ENCODE measurements at places on chromosomes 1 and 21.

- DNase-seq, result no peak
Measured at GRCh38 chr21:15098908-15099307, 34.1 kb upstream of the NRIP1 start.

GRCh38 chr1:223713546-223714420, 1.4 kb downstream of the CAPN2 start:
- no peak for DNase-seq

DNA sequence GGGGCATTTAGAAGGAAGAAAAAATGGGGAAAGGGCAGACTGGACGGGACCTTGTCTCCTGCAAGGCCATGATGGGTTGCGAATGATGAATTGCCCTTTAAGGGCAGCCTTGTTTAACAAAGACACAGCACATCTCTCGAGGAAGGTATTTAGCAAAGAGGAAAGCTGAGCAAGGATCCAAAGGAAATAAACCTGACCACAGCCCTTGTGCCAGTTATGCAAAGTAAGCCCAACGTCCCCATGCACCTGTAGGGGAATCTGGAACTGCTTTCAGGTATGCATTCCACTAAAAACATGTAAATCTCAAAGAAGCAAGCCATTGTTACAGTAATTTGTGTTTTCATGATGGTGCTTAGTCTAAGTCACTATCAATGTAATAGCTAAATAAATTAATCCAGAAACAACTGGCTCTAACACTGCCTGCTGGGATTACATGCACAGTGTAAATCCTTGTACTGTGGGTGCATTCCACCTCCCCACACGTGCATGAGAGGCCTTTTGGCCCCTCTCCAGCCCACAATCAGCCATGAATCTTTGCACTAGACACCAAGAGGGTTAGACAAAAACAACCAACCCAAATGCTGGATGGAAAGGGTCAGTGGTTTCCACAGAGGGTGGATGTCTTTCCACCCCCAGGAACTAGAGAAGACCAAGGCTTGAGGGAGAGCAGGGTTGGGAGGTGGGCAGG, 228.8 kb upstream of the KAZN start:
- DNase-seq, result no peak

DNA sequence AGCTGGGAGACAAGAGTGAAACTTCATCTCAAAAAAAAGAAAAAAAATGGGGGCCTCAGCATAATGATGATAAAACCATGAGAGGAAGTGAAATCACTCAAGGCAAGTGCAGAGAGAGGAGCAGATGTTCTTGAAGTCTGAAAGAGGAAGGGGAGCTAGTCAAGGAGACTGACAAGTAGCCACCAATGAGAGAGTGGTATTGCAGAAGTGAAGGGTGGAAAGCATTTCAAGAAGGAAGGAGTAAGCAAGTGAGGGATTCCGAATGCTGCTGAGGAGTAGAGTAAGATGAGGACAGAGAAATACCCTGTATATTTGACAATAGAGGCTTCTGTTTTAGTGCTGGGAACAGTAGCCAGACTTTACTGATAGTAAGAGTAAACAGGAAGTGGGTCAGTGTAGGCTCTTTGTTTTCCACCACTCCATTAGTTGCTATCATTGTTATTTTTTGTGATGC, 2.9 kb downstream of the TATDN3 start:
- DNase-seq, result no peak

GRCh38 chr1:208251015-208251414, 6.8 kb upstream of the PLXNA2 start:
- no peak for DNase-seq

GRCh38 chr21:30714946-30715345, 3.6 kb downstream of the KRTAP21-3 start:
- no peak for DNase-seq

GRCh38 chr1:22044690-22045420, 7.7 kb upstream of the CDC42 start:
- DNase-seq, result no peak

DNA sequence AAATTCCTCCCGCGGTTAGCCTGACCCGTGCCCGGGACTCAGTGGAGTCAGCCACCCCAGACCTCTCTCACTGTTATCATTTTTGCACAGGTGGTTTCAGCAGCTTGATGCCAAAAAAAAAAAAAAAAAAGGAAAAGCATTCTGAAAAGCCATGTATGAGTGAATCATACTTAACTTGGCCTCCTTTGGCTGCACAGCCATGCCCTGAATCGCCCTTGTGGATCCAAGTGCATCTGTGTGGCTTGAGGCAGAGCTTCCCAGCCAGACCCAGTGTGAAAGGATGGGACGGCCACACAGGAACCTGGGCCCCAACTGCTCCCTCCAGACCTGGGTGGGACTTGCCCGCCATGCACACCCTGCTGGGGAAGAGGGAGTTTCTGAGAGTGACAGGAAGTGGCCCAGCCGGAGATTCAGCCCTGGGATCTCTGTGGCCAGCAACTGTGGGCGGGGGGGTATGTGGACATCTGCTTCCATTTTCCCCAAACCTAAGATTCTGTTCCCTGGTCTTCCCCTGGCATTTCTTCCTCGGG, 8.6 kb downstream of the YBEY start:
- no peak for DNase-seq

DNA sequence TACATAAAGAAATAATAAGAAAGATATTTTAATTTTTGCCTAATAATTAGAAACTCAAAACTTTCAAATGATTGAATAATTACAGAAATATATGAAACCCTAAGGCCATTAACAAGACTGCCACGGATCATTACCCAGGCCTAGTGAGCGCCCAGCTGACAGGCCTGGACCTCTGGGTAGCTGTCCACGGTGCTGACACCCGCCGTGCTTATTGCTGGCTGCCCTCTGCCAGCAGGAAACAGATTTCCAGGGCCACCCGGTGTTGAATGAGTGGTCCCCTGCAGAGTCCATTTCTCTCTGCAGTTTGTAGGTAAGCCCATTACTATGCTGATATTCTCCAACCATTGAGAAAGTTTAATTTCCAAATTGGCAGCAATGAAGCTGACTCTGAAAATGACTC, 254.4 kb upstream of the GJB5 start:
- DNase-seq, result no peak

DNA sequence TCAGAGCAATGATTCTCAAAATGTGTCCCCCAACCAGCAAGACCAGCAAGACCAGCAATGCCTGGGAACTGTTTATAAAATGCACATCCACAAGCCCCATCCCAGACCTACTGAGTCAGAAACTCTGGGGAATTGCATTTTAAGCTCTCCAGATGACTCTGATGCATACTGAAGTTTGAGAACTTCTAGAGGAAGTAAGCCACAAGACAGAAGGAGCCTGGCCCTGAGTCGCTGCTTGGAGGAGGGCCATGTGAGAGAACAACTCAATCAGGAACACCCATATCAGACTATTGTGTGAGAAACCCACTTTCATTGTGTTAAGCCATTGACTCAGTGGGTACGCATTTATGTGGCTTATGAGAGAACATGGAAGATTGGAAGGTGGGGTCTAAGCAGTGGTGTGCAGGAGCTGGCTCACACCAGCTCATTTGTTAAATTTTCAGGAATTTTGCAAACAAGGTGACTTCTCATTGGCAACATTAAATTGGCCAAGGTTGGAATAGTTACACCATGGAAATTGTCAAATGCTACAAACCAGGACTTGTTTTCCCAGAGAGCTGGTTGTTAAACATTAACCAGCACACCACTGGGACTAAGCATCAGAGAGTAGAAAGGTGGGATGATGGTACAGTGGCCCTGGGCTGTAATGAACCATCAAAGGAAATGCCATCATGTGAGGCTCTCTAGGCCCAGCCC, 38.9 kb downstream of the ATP1A1 start:
- DNase-seq, result no peak

DNA sequence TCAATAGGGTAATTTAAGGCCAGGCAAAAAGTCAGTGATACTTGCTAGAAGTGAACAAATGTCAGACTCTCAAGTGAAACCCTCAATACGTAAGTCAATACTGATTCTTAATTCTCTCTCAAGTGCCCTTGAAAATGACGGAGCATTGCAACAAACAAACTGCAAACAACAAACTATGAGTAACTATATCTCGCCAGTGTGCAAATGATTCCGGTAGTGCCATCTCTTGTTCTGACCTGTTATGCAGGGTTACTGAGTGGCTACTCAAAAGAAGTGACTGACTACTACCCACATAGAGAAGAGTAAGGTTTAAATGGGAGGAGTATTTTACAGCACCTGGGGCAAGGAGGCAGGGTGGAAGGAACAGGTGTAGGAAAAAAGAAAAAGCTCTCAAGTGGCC, 1.6 kb downstream of the SLC19A2 start:
- peak; percentile 38 for DNase-seq

- peak; percentile 52 for DNase-seq
Measured at GRCh38 chr1:94783342-94784189, 36.6 kb upstream of the SLC44A3 start.

Measured in NCI-H2029 treated with DMSO at 0.1 percent for 48 hours (cell line).